ENCODE measurements at places on chromosomes 12 and 14.

GRCh38 chr14:90534838-90535555 is 138.2 kb downstream of the CALM1 start:
- DNase-seq: peak; percentile 14

DNA sequence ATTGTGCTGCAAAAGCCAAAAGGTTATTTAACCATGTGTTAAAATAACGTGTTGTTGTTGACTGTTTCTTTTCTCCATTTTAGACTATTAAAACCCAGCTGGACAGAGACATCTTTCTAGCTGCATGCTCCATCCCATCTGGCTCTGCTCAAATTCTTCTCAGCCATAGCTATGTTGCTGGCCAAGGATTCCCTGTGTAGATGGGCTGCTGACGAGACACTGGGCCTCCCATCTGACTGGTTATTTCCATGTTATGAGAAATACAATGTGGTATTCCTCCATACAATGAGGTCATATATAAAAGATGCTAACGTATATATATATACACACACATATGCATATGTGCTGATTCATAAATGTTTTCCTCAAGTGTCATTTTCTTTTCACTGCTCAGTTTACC is 30.1 kb downstream of the MED13L start:
- no peak for DNase-seq

DNA sequence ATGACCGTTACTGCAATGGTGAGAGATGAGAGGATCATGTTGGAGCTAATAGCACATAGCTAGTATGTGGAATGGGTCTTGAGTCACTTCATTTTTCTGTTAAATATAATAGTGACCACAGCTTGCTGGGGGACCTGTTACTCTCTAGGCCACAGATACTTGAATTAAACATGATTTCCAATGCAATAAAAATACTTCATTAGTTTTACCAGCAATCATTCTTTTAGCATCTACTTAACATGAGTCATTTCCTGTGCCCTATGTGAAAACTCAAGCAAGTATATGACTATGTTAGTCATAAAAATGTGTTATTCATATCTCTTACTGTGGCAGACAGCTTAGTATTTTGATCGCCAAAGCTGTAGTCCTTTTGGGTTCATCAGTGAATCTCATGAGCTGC is 798.8 kb downstream of the SLC16A7 start:
- DNase-seq: no peak

DNA sequence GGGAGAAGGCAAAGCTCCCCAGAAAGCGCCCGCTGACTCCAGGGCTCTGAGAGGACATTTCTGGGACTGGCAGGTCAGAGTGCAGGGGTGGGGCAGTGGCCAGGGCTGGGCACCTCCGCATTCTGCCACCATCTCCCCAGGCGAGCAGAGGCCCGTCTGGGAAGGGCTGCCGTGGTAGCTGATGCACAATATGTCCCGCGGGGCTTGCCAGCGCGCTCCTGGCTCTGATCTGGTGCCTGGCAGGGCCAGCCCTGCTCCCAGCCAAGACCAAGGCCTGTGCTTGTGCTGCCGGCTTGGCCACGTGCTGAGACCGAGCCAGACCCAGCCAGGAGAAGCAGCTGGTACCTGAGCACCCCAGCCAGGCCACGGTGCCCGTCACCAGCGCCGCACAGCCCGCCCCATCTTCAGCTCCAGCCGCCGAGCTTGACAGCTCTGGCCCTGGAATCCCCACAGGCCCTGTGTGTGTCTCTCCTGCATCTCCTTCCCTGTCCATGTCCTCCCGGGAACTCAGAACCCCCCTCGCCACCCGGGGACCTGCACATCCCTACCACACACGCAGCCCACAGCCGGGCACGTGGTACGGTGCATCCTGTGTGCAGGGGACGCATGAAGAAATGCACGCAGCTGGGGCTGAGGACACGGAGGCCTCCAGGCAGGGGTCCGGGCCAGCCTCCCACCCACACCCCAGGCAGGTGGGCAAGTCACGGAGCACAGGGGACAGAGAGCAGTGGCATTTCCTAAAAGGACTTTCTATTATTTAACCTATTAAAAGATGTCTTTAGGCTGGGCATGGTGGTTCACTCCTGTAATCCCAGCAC is 68.6 kb upstream of the C14orf180 start:
- no peak for DNase-seq

- DNase-seq: no peak
Observed at GRCh38 chr14:69299286-69300035, 39.5 kb downstream of the GALNT16 start.

DNA sequence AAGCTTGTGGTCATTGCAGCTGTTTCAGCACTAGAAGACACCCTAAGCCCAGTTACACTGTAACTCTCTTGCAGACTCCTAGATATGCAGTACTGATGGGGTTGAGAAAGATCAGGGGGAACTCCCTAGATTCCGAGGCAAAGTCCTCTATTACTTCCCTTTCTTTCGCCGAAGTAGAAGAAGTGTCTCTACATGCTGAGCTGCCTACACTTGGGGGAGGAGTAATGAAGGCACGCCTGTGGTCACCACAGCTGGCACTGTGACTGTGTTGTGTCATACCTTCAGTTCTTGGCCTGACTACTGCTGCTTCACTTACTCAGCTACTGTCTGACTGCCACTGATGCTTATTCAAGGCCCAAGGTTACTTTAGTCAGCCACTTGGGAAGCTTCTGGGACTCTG is 35.1 kb upstream of the RPL10L start:
- DNase-seq: no peak

GRCh38 chr12:116542345-116542956 is 16.7 kb upstream of the MAP1LC3B2 start:
- DNase-seq: no peak

DNA sequence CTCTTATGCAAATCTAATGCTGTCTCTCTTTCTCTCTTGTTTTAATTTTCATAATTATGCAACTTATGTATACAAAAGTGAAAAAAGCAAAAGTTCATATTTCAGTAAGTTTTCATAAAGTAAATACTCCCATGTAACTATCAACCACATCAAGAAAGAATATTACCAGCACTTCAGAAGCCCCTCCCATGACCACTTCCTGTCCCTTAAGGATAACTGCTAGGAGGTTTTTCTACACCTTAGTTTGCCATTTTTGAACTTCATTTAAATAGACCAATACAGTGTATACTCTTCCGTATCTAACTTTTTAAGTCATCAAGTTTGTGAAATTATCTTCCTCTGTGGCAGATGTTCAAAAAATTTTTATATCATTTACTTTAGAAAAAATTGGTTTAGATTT is 547 bp upstream of the OR4K15 start:
- DNase-seq: no peak

DNA sequence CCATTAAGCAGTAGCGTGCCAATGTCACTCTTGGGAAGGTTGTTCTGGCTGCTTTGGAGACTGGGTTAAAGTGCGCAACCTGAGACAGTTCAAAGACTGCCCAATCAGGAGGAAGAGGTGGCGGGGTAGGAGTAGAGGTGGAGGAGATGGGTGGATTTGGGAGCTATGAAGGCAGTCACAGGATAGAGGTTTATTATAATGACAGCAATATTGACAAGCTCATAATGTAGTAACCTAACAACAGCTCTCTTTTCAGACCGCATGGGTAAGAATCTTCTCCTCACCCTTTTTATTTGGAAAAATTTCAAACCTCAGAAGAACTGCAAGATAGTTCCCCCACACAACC is 5.3 kb upstream of the PSMD9 start:
- no peak for DNase-seq

DNA sequence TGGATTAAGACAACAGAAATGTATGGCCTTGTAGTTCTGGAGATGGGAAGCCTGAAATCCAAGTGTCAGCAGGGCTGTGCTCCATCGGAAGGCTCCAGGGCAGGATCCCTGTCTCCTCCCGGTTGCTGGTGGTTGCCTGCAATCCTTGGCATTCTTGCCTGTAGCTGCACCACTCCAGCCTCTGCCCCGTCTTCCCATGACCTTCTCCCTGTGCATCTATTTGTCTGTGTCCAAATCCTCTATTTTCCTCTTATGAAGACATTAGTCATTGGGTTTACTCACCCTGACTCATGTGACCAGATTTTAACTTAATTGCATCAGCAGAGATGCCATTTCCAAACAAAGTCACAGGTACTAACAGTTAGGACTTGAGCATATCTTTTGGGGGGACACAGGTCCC is 15.1 kb downstream of the TUNAR start:
- no peak for DNase-seq

- DNase-seq: no peak
Observed at GRCh38 chr14:49479432-49479831, 106.7 kb downstream of the RPS29 start.

DNA sequence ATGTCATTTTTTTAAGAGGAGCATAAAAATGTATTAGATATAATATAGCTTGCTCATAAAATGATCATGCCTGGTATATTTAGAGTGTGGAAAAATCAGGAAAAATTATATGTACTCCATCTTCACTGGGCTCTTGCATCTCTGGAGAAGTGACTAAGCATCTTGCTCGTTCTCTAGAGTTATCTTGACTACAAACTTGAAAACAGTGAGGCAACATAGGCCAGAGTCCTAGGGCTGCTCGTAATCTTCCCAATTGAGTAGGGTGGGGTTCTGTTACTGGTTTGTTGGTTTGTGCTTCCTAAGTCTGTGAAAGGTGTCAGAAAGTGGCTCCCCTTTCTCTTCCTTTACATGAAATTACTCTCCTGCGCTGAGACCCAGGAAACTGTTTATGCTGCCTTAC is 46.2 kb downstream of the AACS start:
- no peak for DNase-seq

DNA sequence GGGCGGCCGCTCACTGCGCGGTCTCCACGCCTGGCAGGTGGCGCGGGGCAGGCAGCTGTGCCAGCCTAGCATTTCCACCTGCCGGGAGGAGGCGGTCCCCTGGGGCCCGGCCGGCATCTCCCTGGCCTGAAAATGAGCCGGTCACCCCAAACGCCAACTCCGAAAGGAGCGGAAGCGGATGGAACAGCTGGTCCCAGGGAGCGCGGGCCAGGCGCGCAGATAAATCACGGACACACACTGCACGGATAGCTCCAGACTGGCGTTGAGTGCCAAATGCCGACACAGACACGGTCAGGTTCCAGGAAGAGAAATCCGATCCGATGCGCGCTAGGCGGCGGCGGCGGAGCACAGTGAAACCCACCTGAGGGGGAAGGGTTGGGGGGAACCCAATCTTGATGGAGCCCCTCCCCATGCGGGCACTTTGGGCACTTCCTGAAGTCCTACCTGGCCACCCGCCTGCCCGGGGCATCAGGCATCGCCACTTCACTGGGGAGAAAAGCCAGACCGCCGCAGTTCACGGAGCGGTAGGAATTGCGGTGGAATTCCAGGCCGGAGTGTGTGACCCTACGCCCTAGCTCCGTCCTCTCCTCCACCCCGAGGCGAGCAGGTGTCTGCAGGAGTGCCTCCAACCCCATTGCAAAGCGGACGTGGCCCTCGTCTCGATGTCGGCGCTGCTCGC is 624 bp upstream of the PLEKHD1 start:
- peak; percentile 12 for DNase-seq

- DNase-seq: no peak
Observed at GRCh38 chr12:69545081-69545480, 40.2 kb upstream of the CCT2 start.

- DNase-seq: no peak
Observed at GRCh38 chr12:93782853-93783252, 105.7 kb downstream of the CRADD start.

GRCh38 chr12:112841906-112842305 is 50.4 kb downstream of the RPH3A start:
- no peak for DNase-seq

- DNase-seq: peak; percentile 10
Observed at GRCh38 chr14:24965934-24966578, 83.9 kb downstream of the STXBP6 start.

DNA sequence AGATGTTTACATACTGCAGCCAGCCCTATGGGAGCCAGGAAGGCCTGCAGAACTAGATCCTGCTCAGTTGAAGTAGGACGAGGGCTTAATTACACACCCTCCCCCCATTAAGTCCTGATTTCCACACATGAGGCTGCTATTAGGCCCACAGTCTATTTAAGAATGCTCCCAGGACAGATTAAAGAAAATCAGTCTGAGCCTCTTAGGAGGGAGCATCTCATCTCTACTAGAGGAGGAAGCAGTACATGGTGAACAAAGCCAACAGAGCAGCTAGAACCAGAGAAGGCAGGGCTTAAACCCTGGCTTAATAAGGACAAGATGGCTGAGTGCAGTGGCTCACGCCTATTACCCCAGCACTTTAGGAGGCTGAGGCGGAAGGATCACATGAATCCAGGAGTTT is 55.8 kb upstream of the ARHGAP5 start:
- DNase-seq: no peak

All from left colon (tissue), 2 donors.